NCI-H2081 treated with DMSO at 0.1 percent for 48 hours (cell line): ENCODE measurements at places on chromosomes 1 and 21.

GRCh38 chr1:205925736-205926135 is 17.5 kb downstream of the SLC26A9 start:
- DNase-seq: no peak

DNA sequence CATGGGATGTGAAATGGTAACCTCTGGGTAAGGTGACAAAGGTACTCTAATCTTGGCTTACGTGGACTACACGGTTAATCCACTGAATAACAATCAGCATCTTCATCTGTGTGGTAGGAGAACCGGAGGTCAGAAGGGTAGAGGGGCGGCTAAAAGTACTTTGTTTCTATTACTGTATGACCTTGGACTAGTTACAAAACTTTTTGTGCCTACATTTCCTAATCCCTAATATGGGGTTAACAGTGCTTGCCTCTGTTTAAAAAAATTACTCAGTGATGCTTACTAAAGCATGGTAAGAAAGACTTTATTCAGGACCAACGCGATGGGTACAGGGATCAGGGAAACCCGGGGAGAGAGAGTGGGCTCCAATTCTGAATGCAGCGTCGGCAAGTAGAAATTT is 1.7 kb upstream of the MRPS6 start:
- DNase-seq: no peak

- DNase-seq: no peak
These were observed 72.2 kb downstream of the NME7 start for GRCh38 chr1:169295425-169295824.

DNA sequence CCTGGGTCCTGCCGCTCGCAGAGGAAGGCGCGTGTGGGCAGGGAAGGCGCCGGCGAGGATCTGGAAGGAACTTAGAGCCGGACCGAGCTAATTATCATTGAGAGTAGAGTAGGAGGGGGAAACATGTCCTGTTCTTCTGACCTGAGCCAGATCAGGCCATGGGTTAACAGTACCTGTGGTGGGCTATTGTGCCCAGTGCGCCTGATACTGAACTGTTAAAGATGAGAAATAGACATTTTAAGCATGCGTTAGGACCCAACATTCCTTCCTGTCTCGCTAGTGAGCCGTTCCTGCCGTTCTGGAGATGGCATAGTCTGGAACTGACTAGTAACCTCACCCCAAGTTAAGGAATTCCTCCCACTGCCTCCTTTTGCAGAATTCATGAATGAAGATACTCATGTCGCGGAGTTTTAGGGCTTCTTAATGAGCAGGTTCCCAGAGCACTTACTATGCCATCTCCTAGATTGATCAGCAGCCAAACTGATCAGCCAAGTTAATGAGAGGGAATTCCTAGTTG is 870 bp downstream of the STRIP1 start:
- no peak for DNase-seq

DNA sequence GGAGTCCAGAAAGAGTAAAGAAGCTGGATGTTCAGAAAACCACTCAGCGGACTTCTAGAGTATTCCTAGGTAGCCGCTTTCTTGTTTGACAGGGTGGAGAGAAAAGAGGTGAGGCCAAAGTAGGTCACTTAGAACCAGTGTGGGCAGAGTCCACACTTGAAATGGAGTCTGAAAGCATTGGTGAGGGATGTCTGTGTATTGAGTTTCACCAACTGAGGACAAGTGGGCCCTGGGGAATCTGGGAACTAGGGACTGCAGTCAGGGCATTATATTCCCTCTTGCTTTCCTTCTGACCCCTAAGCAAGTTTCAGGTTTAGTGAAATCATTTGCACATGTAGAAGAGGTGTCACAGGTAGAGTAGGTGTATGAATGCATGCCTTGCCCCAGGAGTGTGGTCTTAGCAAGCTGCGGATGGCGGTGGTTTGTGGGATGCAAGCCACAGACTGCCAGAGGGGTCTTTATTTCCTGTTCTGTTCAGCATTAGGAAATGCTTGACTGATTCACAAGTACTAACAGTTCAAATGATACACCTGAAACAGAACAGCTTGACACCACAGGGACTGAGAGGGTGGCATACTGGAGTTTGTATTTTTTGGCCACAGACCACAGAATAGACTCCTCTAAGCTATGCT is 1.1 kb upstream of the GNG12 start:
- no peak for DNase-seq
